ENCODE measurements at places on chromosomes 16 and 17.

- DNase-seq = no peak
Measured at GRCh38 chr17:44673893-44674292, 15.7 kb downstream of the CCDC43 start.

- no peak for DNase-seq
Measured at GRCh38 chr17:74840989-74841666, 18.6 kb downstream of the GRIN2C start.

DNA sequence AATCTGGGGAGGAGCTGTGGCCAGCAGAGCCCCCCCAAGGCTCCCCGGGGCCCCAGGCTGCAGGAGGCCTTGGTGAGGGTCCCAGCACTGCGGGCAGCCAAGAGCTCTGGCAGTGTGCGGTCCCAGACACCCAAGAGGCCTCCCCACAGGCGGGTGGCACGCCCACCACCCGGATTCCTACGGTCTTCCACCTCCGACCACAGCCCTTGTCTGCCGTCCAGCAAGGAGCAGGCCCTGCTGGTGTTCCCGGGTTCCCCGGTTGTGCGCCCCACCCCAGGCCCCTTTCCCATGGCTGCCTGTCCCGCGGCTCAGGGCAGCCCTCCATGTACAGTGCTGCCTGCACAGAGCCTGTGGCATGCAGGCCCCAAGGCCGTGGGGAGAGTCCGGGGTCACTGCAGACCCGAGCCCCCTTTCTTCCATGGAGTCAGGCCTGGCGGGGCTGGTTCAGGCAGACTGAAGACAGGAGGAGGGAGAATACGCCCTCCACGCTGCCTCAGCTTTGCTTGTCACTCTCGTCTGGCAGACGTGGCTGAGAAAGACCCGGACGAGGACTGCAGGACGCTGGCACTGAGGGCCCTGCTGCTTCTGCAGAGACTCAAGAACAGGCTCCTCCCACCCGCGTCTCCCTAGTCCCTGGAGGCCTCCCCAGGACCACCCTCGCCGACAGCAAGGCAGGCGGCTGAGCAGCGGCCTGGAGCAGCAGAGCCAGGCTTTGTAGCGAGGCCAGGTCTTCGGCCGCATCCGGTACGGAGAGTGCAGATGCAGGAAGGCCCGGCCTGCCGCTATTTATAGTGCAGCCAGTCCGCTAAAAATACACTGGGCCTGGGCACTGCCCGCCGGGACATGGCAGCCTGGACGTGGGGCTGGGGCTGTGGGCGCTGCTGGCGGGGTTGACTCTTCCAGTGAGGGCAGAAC, 16.4 kb downstream of the TELO2 start:
- DNase-seq = no peak

- DNase-seq = no peak
Measured at GRCh38 chr17:79812353-79813258, 15.7 kb upstream of the CBX8 start.

GRCh38 chr17:75442168-75443103, 14.0 kb upstream of the TMEM94 start:
- no peak for DNase-seq

DNA sequence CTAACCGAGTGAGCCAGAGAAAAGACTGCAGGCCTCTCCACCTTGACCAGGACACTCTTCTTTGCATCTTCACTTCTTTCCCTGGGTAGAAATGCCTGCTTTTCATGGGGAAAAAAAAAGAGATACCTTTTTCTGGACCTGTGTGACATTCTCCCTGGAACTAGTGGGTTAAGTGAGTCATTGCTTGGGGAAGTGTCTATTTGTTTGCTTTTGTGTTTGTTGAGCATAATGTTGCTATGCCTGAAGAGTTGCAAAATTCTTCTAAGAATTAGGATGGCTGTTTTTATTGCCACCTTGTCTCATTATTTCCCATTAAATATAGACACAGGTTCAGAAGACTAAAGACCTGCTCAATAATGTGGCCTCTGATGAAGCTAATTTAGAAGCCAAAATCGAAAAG, 18.8 kb downstream of the CLUAP1 start:
- no peak for DNase-seq

- no peak for DNase-seq
Measured at GRCh38 chr17:37605081-37605480, 4.1 kb downstream of the SYNRG start.

- DNase-seq = no peak
Measured at GRCh38 chr17:57385975-57386374, 129.7 kb downstream of the MSI2 start.

DNA sequence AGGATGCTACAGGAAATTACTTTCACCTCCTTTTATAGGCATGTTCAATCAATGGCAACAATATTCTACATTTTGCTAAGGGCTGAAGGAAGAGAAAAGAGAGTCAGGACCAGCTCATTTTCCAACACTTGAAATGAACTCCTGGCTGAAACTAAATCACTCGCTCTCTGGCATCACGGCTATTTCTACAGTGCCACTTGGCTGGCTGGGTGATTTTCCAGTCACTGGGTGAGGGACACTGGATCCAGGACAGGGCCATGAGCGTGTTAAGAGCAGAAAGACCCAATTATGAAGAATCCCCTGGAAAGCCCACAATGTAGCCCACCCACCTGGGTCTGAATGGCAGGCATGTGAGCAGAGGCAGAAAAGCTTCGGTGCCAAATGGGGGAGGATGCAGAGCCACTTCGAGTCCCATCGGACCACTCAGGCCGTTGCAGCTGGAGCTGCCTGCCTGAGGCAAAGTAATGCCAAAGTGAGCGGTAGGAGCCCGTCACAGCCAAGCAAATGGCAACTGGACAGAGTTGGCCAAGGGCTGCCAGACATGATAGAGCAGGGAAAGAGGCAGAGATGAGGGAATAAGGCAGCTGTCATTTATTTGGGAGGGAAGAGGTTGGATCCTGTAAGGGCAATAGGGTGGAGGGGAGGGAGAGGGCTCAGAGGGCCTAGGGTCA, 246.2 kb downstream of the STX8 start:
- DNase-seq = no peak

DNA sequence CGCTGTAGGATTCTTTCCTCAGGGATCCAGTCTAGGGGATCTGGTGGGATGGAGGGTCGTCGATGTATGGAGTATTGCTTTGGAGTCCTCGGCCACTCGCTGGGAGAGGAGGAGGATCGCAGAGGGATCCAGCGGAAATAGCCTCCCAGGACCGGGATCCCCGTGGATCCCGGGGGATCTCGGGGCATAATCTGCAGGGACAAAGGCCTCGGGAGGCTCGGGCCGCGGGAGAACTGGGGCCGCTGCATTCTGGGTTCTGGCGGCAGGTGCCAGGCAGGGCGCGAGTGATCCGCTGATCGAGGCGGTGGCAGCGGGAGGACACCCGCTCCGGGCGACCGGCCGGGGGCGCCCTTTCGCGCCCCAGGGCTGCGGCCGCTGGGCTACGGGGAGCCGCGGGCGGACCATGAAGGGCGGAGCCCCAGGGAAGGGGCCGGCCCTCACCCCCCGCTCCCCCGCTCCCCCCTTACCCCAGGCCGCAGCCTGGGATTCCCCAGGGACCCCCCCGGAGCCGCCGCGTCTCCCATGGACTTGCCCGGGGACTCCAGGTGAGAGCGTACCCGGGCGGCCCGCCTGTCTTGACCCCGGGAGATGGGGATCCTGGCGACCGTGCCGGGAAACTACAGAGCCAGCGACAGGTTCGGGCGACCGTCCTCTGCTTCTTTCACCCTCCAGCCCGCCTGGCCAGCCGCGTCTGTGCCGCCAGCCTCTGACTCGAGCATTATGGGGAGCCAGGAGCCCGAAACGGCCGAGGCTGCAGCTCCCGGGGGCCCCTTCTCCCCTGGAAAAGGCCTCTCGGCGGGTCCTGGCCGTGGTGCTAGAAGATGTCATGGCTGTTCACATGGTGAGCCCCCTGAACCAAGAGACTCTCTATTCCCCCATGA, 604 bp downstream of the PRR14 start:
- no peak for DNase-seq

DNA sequence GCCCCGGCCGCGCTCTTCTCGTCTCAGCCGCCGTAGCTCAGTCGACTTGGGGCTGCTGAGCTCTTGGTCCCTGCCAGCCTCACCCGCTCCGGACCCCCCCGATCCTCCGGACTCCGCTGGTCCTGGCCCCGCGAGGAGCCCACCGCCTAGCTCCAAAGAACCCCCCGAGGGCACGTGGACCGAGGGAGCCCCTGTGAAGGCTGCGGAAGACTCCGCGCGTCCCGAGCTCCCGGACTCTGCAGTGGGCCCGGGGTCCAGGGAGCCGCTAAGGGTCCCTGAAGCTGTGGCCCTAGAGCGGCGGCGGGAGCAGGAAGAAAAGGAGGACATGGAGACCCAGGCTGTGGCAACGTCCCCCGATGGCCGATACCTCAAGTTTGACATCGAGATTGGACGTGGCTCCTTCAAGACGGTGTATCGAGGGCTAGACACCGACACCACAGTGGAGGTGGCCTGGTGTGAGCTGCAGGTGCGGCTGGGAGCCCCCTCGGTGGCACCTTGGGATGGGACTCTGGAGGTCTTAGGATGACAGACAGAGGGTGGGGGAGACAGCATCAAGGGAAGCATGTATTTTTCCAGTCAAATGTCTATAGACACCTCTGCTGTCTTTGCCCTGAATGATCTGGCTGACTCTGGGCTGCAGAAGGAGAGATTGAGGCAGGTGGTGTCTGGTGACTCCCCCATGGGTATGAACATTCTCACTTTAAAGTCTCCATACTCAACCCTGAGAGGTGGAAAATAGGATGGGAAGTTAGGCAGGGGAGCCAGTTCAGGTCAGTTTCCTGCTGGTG, 635 bp downstream of the WNK4 start:
- DNase-seq = no peak

DNA sequence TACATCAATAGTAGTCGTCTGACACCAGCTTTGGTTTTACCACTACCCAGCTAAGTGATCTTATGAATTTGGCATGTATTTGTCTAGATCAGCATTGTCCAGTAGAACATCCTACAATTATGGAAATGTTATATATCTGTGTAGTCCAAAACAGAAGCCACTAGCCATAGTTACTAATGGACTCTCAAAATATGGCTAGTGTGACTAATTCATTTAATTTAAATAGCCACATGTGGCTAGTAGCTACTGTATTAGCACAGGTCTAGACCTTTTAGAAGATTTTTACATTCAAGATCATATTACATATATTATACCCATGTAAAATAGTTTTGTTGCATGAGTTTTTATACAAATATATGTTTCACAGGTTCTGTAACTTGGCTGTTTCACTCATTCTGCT, 27.0 kb upstream of the NFAT5 start:
- DNase-seq = no peak

- peak; percentile 85 for DNase-seq
Measured at GRCh38 chr17:29592850-29593551, at the start of gene ANKRD13B. ANKRD13B (plus strand) TSS chr17:29593132; CDS start chr17:29593622, 490 bp downstream.

DNA sequence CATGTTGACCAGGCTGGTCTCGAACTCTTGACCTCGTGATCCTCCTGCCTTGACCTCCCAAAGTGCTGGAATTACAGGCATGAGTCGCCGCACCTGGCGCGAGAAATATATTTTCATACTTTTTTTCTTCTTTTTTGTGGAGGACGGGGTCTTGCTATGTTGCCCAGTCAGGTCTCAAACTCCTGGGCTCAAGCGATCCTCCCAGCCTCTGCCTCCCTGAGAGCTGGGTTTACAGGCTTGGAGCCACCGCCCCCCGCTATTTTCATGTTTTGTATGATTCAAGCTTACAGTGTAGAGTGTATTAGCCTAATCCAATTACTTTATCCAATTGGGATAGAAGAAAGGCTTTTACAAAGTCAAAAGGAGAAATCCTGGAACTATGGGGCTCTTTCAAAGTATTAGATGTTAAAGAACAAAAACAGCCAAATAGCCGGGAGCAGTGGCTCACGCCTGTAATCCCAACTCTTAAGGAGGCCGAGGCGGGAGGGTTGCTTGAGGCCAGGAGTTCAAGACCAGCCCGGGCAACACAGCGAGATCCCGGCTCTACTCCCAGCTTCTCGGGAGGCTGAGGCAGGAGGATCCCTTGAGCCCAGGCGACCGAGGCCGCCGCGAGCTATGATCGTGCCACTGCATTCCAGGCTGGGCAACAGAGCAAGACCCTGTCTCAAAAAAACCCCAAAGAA, 1.4 kb upstream of the MAP1LC3B start:
- no peak for DNase-seq

- DNase-seq = no peak
Measured at GRCh38 chr17:59620518-59621259, 994 bp downstream of the CLTC start.

DNA sequence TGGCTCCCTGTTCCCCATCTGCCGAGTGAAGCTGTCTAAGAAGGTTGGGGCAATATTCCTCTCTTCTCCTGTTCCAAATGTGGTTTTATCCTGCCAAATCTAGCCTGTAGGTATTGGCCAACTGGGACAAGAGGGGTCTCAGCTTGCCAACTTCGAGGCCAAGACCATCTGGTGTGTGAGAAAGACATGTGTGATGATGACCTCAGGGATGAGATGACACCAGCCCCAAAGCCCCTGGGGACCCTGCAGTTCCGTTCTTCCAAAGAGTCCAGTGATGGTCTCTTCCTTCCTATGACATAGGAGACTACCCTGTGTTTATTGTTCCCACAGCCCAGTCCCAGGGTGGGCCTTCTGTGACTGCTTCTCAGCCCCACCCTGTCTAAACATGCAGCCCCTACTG, 34.8 kb upstream of the ADAMTS18 start:
- no peak for DNase-seq

GRCh38 chr17:80591788-80592187, 47.1 kb downstream of the RPTOR start:
- no peak for DNase-seq

DNA sequence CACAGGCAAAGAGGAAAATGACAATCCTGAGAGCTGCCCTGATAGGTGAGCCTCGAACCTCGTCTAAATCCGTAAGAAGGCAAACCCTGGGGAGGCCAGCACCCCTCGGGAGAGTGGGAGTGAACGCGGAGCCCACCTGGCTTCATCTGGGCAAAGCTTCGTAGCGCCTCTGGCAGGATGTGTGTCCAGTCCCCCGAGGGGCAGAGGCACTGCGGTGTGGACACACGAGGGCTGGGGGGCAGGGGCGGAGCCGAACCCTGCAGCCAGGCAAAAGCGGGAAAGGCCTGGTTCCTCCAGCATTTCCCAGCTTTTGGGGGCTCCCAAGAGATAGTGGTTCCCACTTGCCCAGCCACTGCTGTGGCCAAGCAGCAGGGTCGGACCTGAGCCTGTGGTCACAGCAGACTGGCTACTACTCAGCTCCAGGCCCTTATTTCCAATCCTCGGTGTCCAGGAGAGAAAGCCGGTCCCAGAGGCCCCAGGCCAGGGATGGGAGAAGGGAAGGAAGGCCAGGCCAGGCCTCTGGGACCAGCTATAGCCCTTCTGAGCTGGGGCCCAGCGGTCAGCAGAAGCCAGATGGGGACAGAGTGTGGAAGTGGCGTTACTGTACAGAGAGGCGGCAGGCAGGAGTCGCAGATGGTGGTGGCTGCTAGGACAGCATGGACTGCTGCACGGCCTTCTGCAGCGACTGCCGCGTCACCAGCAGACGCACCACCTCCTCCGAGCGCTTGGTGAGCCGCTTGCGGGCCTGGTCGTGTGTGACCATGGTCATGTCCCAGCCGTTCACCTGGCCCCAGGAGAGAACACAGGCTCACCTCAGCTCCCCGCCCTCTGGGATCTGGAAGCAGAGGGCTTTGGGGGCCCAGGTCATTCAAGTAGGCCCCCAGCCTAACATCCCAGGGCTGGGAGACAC, 5.0 kb downstream of the TAX1BP3 start:
- no peak for DNase-seq

- DNase-seq = no peak
Measured at GRCh38 chr16:1222553-1223354, 2.3 kb downstream of the TPSG1 start.

Data from H1 (cell line).